WERI-Rb-1 (cell line): ENCODE measurements at places on chromosomes 4 and X.

DNA sequence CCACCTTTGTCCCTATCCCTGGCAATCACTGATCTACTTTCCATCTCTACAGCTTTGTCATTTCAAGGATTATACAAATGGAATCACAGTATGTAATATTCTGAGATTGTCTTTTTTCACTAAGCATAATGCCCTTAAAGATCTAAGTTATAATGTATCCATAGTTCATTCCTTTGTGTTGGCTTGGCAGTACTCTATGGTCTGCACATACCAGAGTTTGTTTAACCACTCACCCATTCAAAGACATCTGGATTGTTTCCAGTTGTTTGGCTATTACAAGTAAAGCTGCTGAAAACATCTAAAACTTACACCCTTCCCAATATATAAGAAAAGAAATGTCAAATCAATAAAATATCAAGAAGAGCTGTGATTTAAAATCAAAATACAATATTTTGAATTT lies 26.0 kb upstream of the AWAT1 start:
- DNase-seq = no peak

DNA sequence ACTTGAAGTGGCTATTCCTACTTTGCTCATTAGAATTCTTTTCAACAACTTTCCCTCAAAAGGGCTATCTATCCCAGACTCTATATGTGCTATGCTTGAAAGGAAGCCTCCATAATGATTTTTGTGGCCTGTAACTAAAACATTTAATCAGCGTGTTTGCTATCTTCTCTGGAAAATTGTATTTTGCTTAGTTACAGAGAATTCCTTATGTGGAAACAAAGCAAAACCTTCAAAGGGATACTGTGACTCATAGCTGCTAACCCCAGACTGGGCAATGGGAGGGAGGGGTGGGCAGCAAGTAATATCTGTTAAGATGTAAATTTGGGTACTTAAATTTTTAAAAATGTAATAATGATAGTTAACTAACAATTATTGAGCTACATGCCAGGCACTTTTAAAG lies 3.7 kb downstream of the SLC25A14 start:
- DNase-seq = no peak

- no peak for DNase-seq
These were observed 195.7 kb upstream of the CASK start for GRCh38 chrX:42119076-42119475.

DNA sequence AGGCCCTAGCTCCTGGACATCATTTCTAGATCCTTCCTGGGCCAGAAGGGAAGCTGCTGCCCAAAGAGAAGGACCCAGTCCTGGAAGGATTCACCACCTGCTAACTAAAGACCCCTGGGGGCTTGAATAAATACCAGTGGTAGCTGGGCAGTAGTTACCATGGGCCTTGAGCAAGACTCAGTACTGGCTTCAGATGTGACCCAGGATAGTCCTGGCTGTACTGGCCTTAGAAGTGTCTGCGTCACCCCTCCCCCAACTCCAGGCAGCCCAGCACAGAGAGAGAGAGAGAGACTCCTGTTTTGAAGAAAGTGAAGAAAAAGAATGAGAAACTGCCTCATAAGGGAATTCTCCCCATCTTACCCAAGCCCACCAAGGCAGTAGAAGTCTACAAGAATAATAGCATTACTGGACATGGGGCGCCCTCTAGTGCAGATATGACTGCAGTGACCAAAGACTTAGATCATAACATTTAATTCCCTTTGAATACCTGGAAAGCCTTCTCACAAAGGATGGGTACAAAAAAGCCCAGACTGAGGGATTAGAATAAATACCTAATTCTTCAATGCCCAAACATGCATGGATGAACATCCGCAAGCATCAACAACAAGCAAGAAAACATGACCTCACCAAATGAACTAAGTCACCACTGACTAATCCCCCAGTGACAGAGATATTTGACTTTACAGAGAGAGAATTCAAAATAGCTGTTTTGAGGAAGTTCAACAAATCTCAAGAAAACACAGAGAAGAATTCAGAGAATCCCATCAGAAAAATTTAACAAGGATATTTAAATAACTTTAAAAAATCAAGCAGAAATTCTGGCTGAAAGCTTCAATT lies 171.8 kb downstream of the HNRNPD start:
- peak; percentile 77 for DNase-seq

DNA sequence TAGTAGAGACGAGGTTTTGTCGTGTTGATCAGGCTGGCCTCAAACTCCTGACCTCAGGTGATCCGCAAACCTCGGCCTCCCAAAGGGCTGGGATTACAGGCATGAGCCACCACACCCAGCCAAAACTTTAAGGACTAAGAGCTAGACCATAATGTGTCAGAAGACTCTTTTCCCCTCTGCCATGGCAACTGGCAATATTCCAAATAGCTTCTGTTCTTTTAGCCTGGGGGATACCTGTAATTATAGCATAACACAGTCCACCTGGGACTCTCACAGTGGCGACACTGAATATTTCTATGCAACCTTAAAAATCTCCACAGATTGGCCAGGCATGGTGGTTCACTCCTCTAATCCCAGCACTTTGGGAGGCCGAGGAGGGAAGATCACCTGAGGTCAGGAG lies 45.5 kb upstream of the RBM47 start:
- DNase-seq = no peak

DNA sequence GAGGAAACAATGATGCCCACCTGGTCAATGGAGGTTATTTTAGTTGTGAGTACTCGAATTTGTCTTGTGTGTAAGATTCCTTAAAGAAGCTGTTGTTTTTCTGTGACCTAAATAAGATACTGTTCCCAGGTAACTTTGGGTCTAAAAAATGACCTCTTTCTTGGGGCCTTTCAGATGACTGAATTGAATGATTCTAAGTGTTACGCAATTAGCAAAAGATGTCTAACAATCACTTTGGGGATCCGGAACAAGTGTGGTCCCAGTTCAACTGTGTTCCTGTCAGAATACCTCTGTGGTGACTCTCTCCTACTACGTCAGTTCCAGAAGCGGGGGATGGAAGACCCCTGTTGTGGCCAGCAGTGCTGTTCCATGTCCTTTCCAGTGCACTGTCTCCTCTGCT lies 99.4 kb downstream of the FRAS1 start:
- no peak for DNase-seq
